ENCODE measurements at places on chromosomes 12 and 14.

DNA sequence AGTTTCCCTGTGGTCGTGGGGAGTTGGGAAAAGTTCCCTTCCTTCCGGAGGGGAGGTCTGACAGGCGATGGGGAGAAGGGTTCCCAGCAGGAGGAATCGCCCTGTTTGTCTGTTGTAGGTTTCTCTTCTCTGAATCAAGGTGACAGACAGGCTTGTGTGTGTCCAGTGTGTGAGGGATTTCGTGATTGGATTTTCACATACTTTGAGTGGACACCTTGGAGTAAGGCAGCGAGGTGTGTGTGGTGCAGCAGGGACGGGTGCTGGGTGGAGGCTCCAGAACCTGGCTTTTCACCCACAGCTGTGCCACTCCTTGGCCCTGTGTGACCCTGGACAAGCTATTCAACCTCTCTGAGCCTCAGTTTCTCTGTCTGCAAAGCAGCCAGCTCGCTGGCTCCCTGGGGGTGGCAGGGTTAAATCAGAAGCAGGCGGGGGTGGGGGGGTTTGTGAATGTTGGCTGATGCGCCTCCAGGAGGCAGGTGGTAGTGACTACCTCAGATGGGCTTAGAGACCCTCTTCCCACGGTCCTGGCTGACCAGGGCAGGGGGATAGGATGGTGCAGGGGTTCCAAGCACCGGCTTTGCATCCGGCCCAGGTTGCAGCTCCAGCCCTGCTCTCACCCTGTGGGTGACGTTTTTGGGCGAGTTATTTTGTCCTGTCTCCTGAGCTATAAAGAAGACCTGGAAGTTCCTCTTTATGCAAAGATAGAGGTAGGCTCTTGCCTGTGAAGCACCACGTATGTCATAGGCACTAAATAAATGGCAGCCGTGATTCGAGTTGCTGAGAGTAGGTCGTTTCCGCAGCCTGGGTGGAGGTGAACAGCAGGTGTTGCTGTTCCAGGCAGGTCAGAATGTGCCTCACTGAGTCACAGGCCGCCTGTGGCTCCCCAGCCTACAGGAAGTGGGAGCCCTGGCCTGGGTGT is 679 bp downstream of the BDKRB2 start:
- no peak for DNase-seq

DNA sequence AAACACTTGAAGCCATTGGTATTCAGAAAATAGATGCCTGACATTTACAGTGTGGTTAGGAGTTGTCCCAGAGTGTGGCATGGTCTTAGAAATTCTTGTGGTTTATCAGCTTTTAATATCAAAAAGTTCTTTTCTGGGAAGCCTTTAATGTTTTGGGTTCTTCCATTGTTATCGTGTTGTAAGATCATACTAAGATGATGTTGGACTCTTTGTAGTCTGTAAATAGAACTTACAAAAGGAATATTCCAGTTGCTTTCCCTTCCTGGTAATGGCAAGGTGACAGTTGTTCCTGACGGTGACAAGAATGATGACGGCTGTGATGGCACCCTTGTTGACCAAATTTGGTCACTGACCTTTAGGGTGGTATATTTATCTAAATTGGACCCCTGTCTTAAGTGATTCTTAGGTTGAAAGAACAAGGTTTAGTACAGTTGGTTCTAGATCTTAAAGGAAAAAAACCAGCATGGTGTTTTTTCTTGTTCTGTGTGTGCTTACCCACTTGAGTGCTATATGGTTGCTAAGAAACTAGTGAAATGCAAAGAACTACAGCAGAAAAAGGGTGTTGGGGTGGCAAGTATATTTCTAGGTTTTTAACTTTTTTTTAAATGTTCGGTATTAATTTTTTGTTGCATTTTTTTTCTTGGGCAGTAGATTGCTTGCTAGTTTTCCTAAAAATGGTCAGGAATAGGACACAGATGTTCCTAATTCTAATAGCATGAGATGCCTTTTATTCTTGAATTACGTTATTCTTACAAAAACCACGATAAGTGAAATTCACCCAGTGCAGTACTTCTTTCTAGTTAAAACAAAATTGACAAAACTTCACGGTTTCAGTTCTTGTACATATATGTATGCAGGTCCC is 2.1 kb downstream of the ATP2A2 start:
- DNase-seq: peak; percentile 34

GRCh38 chr14:69617796-69618195 is 6.4 kb downstream of the SUSD6 start:
- no peak for DNase-seq

GRCh38 chr12:72275526-72275925 is 3.4 kb downstream of the TRHDE start:
- no peak for DNase-seq

GRCh38 chr14:30994681-30995620 is 30.5 kb upstream of the AP4S1 start:
- peak; percentile 65 for DNase-seq

GRCh38 chr12:44874981-44875416 is 1.1 kb downstream of the NELL2 start:
- DNase-seq: no peak

GRCh38 chr14:95730126-95730525 is 16.2 kb upstream of the TCL1A start:
- DNase-seq: no peak

- DNase-seq: no peak
Measured at GRCh38 chr12:118680356-118680963, 300.9 kb upstream of the SRRM4 start.

- DNase-seq: no peak
Measured at GRCh38 chr12:71655495-71655894, 8.2 kb downstream of the ZFC3H1 start.

GRCh38 chr12:121069206-121069605 is 30.2 kb upstream of the OASL start:
- DNase-seq: no peak

GRCh38 chr12:50542448-50542847 is 37.7 kb downstream of the DIP2B start:
- no peak for DNase-seq

- no peak for DNase-seq
Measured at GRCh38 chr12:4615667-4616066, 33.2 kb downstream of the AKAP3 start.

DNA sequence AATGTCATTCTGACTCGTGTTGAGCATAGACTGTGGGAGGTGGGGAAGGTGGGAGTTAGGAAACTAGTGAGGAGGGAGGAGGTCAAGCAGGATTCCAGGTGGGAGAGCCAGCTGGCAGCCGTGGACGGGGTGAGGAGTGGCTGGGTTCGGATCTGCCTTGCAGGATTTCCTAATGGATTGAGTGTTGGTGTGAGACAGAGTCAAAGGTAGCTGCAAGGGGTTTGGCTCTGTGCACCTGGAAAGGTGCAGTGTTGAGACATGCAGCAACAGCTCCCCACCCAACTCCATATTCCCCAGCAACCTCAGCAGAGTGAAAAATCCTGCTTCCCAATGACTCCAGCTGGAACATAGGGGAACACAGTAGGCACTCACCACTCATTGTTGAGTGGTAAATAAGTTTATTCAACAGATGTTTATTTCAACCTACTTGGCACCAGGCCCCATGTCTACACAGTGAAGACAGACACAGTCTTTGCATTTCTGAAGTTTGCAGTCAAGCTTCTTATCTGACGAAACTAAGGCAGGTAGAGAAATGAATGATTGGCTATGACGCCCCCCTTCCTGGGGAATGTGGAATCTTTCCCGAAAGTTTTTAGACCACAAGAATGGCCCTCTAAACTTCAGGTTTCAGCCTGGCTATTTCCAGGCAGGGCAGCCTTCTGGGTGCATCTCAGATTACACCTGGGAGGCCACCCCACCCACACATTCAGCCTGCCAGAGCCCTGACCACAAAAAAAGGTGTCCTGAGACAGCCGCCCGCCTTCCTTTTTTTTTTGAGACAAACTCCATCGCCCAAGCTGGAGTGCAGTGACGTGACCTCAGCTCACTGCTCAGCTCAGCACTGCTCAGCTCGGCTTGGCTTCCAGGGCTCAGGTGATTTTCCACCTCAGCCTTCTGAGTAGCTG is 37.9 kb upstream of the PLEKHG6 start:
- DNase-seq: no peak

DNA sequence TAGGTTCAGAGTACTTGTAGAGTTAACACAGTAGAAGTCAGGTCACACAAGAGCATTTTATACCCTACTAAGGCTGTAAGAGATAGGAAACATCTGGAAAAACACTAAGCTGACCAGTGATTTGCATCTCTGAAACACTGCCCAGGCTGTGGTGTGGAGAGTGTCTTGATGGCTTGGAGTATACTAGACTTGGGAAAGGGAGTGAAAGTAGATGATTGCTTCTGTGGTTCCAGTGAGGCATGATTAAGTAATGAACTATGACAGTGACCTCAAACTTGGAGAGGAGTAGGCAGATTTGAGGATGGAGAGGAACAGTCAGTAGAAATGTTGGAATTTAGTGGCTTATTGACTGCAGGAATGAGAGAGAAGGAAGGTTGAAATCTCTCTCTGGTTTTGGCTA is 201.2 kb downstream of the FLRT2 start:
- no peak for DNase-seq

DNA sequence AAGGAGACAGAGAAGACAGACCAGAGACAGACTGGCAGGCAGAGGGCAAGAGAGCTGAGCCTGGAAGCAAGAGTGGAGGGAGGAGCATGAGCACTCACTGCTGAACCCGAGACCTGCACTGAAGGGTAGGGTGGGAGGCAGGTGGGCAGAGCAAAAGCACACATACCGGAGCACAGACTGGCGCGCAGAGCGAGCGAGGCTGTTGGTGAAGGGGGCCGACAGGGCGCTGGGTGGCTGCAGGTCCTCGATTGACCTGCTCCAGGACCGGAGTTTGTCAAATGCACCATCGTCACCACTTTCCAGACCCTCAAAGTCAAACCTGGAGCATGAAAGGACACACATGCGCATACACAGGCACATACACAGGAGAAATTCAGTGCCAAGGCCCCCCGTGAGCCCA is 34.9 kb downstream of the PRPF40B start:
- DNase-seq: no peak

DNA sequence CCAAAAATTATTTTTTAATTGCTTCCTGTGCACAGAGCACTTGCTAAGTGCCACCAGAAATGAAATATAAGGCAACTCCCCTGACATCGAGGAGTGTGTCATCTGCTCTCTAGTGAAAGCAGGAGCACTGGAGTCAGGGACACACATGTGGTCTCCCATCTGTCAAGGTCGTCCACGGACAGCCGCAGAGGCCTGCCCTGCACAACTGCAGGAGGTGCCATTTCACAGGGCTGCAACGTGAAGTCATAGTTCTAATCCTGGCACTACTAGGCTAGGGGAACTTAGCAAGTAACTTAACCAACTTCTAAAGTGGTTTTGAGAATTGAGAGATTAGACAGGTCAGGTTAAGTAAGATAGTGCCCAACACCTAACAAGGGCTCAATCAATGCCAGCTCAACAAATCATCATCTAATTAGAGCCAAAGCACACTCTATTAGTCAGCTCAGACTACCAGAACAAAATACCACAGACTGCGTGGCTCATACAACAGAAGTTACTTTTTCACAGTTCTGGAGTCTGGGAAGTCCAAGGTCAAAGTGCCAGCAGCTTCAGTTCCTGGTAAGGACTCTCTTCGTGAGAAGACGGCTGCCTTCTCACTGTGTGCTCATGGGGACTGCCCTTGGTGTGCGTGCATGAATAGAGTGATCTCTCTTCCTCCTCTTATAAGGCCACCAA is 30.7 kb downstream of the FOXN3 start:
- no peak for DNase-seq

GRCh38 chr12:2360630-2361170 is 307.9 kb downstream of the CACNA1C start:
- DNase-seq: no peak

- DNase-seq: no peak
Measured at GRCh38 chr12:21638054-21638891, 19.4 kb downstream of the LDHB start.

- DNase-seq: no peak
Measured at GRCh38 chr12:24075650-24076049, 126.2 kb upstream of the SOX5 start.

GRCh38 chr12:5511644-5512600 is 80.0 kb downstream of the NTF3 start:
- peak; percentile 13 for DNase-seq

GRCh38 chr14:68792979-68793733 is at the start of gene ZFP36L1:
Gene ZFP36L1, minus strand, starts transcription at chr14:68793067. Its CDS starts 129 bp downstream, at chr14:68792938.
- peak; percentile 97 for DNase-seq

DNA sequence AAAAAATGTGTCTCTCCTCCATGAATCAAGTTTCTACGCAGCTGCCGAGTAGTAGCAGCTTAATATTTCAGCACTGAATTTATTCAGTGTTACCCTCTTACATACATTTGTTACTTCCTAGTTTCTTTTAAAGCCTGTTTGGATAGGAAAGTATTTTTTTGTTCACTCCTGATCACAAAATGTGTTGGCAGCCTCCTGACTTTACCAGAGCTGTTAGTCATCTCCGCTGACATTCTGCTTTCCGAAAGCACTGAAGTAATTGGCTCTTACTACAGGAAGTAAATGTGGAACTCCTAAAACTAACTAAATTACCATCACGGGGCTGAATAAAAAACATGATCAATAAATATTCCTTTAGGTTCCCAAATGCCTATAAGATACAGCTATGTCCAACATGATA is 225.5 kb downstream of the EPS8 start:
- DNase-seq: peak; percentile 88

DNA sequence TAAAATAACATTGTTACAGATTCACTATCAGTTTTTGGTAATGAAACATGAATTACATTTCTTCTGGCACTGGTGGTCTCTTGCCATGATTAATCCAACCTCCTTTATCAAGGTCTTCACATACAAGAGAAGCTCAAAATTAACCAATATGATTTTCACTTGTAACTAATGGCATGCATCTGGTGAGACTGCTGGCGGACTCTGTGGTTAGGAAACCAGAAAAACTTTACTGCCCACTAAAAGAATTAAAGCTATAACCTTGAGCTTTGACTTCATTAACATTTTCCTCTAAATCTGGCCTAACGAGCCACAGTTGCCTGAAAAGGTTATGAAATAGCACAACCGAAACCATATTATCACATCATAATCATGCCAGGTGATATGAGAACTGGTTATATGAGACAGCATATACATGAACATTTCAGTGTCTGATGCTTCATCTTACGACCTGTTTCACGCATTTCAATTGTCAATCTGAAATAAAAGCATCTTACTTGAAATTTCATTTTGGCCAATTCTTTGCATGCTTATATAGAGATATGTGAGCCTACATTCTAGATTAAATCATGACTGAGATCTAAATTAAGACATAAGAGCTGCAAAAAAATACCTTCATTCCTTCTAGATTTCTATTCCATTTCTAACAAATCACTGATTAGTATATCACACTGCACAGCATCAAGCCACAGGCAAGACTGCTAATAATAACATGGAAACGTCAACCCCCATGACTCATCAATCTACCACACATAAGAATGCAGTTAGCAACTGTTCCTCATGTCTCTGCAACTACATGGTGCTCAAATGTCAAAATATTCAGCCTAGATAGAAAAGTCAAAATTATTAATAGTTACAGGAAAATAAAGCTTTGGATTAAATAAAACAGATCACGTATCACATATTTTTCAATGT is 89.3 kb downstream of the OSBPL8 start:
- DNase-seq: peak; percentile 76

DNA sequence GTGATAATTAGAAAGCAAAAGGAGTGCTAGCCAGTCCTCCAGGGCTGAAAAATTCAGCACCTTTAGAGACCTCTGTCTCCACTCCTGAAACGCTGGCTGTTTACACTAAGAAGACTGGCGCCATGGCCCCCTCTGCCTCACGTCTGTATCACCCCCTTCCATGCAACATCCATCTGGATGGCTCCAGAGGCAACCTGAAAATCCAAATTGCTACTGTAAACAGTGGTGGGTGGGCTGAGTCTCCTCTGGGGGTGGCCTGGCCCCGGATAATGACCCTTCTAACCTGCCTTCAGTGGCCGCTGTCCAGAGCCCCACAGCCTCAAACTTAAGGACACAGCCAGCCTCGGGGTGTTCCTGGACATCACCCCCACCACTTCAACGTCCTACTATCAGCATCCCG is 1.4 kb downstream of the PRKD1 start:
- DNase-seq: no peak
